MCF 10A (cell line): ENCODE measurements at places on chromosomes 7 and 10.

DNA sequence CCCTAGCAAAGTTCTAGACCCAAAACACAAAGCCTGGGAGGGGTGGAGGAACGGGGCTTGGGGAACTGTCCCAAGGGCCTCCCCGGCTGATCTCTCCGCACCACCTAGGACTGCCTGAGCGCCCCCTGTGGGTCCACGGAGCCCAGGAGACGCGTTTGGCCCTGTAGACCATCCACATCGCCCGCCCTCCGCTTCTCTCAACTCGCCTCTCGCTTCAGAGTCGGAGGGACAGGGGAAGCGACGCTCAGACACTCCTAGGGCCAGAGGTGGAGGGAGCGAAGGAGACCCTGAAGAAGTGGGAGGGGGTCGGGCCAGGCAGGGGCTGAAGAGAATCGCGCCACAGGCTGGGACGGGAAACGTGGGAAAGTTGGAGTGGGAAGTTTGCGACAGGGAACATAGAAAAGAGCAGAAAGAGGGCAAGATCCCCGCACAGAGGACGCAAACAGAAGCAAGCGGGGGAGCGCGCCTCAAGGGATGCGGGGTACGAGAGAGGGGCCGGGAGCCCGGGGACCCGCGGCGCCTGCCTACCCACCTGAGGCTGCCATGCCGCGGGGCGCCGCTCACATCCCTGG, 378 bp downstream of the PIK3AP1 start:
- DNase-seq: no peak

DNA sequence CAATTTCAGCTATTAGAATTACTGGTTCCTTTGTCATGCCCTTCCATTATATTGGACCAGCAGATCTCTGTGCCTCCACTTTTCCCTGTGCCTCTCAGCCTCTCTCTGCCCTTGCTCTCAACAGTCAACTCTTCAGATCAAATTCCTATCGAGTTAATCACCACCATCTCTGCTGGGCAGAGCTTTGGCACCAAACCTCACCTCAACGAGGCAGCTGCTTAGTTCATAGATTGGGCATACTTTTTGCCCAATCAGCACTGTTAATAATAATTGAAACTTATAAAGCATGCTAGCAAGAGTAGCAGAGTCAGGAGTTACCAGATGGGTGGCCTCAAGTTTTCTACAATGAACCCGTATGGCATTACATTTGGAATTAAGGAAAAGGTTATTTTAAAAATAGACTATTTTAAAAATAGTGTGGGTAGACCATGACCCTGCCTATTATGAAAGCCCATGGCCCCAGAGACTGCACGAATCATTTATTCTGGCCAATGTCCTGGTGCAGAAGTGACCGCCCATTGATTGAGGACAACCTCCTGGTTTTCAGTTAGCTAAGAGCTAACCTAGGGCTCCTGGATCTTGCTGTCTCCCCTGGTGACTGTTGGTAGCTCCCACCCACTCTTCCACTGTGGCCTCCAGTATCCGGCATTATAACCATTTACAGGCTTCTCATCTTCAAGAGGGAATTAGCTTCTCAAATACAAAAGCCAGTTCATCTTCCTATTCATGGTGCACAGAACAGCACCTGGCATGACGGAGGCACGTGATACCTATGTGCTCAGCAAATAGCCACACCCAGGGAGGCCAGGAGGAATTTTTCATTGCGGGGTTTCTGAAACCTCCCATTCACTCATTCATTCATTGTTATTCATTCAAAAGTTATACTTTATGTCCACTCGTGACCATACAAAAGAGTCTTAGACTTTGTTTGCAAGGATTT, 265.4 kb downstream of the INHBA start:
- peak; percentile 57 for DNase-seq

GRCh38 chr7:45387837-45388236, 186.3 kb upstream of the ADCY1 start:
- no peak for DNase-seq

- DNase-seq: no peak
Measured at GRCh38 chr10:48819783-48820182, 119.9 kb downstream of the LRRC18 start.

DNA sequence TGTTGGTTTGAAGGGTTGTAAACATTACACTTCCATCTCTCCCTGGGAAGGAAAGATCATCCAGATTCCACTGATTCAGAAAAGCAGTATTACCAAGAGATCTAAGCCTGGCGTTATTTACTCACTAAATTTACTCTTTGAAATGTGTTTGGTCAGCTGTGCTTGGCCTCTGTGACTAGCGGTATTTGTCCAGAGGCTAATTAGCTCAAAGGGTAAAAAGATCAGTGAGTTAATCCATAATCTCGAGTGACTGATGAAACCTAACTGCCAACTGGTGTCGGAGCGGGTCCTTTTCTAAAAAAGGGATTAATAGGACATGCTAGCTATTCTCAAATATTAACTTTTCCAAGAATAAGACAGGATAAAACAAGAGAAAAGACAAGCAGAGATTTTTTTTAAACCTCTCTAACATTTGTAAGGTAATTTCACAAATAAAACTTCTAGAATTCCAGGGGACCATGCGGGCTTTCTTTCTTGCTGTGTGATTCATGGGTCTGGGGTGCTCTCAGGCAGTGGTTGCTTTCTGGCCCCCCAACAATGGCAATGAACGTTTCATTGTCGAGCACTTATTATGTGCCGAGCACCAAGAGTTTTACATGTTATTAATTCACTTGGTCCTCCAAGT, 247.3 kb upstream of the AOAH start:
- no peak for DNase-seq

DNA sequence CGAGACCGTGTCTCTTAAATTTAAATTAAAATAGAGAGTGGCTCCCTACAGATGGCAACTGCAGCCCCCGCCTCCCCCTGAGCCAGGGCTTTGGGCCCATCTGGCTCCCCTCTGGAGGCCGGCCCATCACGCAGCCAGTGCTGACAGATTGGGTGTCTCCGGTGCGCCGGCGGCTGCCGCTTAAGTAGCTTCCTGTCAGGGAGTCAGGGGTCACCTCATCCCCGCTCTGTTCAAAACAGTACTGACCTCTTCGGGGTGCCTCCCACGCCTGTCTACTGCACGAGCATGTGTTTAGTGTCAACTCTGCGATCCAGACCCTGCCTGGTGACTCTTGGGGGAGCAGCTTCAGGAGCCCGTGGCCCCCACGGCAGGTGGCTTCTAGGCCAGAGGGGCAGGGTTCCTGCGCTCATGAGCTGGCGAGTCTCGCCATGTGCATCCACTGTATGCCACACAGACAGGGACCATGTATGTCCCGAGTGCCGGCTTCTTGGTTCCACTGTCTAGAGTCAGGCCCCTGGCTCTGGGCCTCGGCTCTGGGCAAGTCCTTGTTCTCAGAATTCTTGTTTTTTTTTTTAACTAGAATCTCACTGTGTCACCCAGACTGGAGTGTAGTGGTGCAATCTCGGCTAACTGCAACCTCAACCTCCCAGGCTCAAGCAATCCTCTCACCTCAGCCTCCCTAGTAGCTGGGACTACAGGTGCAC, 36.1 kb downstream of the KCTD7 start:
- no peak for DNase-seq

DNA sequence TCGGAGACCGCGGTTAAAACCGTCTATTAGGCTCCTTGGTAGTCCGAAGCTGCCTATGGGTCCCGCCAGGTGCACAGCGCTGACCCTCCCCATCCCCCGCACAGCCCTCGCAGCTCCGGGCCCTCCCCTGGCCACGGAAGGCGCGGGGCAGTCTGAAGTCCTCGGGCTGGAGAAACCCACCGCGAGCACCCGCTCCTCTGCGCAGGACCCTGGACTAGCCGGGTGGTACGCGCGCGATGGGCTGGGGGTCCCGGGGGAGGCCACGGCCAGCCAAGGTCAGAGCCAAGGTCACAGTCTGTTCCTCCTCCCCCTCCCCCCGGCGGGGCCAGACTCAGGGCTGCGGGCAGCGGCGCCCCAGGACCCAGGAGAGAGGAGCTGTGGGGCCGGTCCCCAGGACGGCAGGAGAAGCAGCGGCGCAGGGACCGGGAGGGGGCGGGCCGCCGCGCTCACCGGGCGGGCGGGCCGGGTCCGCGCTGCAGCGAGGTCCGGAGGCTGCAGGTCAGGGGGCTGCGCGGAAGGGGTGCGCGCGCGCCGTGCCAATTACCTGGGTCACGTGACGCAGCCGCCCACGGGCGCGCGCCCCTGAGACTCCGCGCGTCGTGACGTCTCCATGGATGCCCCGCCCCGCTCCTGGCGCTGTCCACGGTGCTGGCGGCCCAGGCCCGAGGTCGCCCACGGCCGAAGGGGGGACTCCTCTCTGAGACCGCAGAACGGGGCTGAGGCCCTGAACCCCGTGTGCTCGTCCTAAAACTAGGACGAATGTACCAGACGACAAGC, at the start of gene OGDHL:
TSS of gene OGDHL (minus strand) at position 535 of the 777 bp plus-strand sequence. CDS start 3,731 bp downstream, outside the sequence.
- DNase-seq: peak; percentile 54

DNA sequence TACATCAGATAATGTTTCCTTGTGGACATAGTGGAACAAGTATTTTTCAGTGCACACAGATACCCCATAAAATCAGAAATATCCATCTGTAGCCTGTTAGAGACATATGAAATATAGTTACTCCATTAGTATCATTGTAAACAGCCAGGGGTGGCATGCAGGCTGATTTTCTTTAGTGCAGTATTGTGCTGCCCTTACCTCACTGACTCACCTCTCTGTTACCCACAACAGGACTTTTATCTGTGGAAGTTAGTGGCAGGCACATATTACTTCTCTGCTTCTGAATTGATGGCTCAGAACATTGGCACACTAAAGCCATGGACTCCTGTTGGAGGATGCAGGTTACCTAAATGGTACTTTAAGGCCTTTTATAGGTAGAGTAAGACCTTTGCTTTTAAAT, 70.0 kb downstream of the SLC25A40 start:
- DNase-seq: no peak

- DNase-seq: no peak
Measured at GRCh38 chr7:92888-93672, 99.3 kb upstream of the FAM20C start.

DNA sequence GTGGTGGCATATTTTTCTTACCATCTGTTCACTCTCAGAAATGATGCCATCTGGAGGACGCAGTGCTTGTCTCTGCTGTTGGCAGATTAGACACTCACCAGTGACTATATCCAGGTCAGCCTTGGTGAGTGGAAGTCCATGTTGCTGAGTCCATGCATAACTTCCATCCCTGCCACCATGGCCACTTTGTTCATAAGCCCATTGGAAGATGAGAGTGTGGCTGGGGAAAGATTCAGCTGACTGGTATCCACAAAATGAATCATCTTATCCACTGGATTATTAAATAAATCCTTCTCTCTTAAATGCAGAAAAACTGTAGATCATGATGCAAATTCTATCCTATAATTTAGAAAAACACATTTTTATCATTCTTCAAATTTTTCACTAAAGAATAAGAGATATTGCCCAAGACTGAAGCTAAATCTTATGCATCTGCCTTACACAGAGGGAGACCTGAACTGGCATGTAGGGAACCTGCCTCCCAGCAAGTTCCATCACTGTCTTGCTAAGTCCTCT, 726.9 kb downstream of the TNS3 start:
- DNase-seq: peak; percentile 2

DNA sequence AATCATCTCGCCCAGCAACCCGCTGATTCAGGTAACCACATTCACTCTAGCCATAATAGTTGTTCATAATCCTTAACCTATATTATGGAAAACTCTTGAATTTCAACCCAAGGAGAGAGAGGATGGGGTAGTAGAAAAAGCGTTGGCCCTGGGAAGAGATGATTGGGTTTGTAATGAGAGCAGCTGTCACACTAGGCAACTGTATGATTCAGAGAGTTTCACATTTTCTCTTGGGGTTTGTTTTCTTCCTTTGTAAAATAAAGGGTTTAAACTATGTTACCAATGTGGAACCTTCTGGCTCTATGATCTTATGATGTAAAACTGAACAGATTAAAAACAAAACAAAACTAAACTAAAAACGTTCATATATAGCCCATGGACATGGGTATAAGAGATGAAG, 705.2 kb upstream of the IGFBP3 start:
- no peak for DNase-seq

DNA sequence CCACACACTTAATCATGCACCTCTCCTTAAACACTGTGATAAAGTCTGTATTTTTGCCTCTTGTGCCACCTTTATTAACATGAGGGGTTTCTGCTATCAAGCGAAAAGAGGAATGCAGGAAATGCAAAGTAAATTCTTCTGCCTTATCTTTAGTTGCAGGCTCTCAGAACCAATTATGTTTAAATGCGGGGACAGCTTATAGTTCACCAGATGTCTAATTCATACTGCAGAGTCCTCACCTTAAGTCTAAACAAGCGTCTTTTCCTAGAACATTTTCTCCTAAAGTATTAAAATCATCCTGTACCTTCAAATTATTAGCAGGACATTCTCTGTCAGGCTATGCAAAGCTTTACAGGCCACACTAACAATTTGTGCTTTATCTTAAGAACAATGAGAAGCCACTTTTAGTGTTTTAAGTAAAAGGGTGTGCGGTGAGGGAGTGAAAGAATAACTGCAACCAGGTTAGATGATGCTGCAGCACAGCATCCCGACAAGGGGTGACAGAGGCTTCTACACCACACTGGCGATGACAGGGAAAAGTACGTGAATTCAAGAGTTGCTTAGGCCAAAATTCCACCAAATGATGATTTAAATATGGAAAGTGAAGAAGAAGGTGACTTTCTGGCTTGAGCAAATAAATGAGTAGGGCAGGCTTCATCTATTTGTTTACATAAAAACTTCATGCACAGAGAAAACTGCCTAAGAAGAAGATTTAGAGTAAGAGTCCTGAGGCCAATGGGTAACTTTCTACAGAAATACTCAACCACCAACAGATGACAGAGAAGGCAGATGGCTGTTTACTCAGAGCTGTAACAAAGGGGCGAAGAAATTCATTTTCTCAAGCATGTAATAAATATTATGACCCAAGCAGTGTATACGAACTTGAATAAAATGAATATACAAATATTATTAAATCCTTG, 36.0 kb downstream of the EZH2 start:
- no peak for DNase-seq

GRCh38 chr10:117339578-117339977, 35.7 kb downstream of the PDZD8 start:
- DNase-seq: peak; percentile 75

DNA sequence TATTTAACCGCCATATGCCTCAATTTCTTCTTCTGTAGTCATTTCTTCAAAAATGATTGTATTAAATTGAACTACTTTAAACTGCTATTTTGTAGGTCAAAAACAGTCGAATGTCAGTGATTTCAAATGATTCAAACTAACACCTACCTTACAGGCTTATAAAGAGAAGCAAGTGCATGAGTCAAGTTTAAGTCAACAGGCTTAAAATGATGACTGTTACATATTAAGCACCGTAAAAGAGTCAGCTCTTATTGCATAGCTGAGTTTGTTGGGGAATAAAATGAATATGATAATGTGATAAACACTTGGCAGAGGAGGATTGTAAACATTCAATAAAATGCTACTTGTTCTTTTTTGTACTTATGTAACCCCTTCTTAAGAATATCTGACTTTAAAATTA, 90.1 kb upstream of the ANKRD1 start:
- no peak for DNase-seq

- DNase-seq: no peak
Measured at GRCh38 chr10:110244550-110244949, 37.1 kb downstream of the MXI1 start.
